ENCODE measurements at places on chromosomes 7 and 10.

GRCh38 chr7:105244594-105244993 lies 144.1 kb downstream of the SRPK2 start:
- DNase-seq, result no peak

GRCh38 chr7:129775695-129776361 lies 164.3 kb downstream of the NRF1 start:
- DNase-seq, result no peak

DNA sequence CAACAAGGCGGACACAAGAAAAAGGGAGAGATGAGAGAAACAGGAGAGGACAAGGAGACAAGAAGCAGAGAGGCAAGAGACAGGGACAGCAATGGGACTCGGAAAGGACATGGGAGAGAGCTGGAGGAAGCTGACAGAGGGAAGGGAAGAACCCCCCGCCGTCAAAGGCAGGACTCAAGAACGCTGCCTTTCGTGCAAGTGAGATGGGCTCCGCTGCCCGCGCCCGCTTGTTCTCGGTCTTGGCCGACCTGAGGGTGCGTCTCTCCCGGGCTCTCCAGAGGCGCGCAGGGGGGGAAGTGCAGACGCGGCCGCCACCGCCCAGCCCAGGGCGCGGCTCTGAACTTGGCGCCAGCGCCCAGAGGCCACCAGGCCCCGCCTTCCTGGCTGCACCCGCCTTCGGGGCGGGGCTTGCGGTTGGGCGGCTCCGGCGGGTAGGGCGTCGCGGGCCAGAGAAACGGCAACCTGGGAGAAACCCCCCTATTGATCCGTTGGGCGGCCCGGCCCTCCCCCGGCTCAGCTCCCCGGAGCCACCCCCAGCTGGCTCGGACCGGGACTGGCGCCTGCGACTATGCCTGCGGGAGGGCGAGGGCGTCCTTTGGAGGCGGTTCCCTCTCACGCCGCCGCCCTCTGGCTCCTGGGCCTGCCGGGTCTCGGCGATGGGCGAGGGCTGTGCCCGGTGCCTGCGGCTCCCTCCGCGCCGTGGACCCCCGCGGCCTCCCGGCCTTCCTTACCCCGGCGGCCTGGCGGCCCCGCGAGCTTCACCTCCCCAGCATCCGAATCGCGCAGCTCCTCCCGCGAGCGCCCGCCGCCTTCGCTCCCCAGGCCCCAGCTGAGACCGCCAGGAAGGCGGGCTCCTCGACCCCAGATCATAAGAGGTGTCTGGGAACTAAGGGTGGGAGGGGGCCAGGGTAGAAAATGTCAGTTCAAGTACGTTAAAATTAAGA lies 2.2 kb upstream of the ANTXRL start:
- peak; percentile 21 for DNase-seq

- no peak for DNase-seq
Observed at GRCh38 chr7:2203766-2204300, 28.9 kb downstream of the MAD1L1 start.

- DNase-seq, result no peak
Observed at GRCh38 chr10:85152496-85152895, 824.1 kb downstream of the CCSER2 start.

DNA sequence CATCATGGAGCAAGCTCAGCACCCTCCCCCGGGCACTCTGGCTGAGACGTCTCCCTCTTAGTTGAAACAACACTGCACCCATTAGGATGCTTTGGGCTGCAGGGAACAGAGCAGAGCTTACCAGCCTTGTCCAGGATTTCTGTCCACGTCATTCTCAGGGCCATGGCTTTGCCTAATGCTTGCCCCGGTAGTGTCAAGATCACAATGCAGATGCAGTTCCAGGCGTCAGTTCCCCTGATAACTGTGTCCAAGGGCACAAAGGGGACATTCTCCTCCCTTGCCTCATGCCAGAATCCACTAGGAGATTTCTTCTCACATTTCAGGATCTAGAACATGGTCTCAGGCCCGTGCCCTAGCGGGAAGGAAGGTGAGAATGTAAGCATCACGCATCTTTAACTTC lies 17.2 kb upstream of the GRB10 start:
- DNase-seq, result no peak

DNA sequence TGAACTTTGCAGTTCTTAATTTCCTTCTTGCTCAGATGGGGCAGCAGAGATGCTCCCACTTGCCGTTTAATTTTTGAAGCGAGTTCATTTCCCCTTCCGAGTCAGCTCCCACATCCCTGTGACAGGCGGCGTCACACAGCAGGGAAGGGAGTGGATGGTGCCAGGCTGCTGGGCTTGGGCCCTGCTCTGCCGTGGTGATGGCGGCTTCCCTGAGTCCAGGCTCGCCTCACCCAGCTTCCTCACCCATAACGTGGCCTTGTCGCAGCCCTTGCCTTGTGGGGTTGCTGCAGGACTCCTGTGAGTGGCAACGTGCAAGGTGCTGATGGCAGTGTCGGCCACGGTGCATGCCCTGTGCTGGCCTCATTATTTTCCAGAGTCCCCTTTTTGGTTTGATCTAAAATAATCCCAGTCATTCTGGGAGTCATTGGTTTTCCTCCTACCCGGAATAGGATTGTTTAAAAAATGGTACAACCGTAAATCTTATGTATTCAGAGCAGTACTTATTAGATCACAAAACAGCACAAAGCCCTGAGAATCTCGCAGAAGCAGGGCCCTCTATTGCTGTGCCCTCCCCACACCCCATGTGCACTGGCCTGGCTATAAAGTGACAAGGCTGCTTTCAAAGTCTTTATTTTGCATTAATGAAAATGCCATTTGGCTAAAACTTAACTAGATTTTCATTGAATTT lies 260.1 kb downstream of the WDR37 start:
- DNase-seq, result no peak

- DNase-seq, result no peak
Observed at GRCh38 chr7:14717816-14718215, 184.7 kb downstream of the DGKB start.

DNA sequence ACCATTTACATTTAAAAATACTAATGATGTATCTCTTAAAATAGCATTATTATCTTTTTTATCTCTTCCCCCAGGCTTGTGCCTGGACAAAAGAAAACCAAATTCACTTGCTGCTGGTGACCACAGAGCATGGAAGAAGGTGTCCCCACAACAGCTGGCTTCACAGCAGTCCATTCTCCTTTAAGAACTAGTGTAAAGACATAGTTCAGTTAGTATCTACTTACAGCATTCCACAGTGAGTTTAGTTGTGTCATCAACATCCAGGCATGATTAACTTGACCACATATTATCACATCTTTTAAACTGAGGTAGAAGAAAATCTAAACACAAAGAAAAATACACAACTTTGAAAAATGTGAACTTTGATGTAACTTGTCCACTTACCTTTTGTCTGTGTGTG lies 55.0 kb downstream of the LRRC17 start:
- DNase-seq, result no peak

GRCh38 chr10:1015688-1016087 lies 10.0 kb downstream of the IDI2 start:
- DNase-seq, result no peak

GRCh38 chr10:15122477-15123030 lies 25.4 kb downstream of the RPP38 start:
- no peak for DNase-seq

DNA sequence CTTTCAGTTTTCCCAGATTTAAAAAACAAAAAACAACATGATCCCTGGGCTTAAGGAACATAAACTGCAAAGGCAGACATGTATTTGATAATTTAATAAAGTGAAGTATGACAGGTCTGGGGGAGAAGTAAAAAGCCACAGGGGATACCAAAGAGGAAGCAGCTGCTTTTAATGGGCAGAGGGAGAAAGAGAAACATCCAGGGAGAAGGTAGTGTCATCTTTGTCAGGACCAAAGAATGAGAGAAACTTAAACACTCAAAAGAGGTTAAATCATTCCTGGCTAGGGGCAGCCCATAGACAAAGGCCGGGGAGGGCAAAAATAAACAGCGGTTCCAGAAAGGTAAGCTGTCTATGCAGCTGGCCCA lies 94.5 kb downstream of the GRB10 start:
- DNase-seq, result no peak

- no peak for DNase-seq
Observed at GRCh38 chr7:23279819-23280525, 19.2 kb upstream of the MALSU1 start.

- no peak for DNase-seq
Observed at GRCh38 chr7:101614098-101614938, 14.8 kb downstream of the MYL10 start.

DNA sequence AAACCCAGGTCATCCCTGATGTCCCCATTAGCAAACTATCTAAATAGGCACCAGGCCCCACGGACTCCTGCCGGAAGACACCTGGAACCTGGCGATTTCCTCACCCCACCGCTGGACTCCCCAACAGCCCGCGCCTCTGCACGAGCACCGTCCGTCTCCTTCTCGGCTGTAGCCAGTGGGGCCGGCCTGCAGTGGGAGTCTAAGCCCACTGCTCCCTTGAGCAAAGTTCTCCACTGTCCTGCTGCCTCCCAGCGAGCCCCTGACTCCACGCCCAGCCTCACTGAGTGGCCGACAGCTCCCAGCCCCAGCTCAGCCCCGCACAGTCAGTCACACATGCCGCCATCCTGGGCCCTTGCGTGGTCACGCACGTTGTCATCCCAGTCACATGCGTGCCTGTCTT lies 211.3 kb upstream of the PPP2R2D start:
- DNase-seq, result no peak

DNA sequence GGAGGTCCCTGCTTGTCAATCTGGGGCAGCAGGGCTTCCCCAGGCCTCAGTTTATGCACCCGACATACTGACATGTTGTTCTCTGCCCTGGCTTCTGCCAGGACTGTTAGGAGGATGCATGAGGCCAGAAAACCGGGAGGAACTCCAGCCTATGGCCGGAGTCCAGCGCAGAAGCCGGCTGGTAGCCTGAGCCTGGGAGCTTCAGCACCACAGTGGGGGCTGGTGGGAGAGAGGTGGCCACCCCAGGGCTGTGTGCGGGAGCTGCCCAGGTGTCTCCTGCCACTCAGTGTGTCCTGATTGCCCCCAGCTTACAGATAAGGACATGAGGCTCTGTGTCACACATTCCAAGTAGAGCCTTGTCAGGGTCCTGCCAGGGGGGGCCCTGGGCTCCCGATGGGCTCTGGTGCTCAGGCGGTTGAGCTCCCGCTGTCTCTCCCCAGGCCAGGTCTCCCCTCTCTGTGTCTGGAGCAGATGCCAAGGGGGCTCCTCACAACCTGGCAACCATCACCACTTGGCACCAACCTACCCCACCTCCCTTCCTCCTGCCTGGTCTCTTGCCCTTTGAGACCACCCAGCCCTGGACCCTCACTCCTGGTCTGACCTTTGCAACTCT lies 32.3 kb downstream of the PPIF start:
- no peak for DNase-seq

- DNase-seq, result no peak
Observed at GRCh38 chr10:131738396-131738735, 162.4 kb upstream of the PPP2R2D start.

- DNase-seq, result no peak
Observed at GRCh38 chr10:14528450-14528849, 197.7 kb upstream of the FRMD4A start.

DNA sequence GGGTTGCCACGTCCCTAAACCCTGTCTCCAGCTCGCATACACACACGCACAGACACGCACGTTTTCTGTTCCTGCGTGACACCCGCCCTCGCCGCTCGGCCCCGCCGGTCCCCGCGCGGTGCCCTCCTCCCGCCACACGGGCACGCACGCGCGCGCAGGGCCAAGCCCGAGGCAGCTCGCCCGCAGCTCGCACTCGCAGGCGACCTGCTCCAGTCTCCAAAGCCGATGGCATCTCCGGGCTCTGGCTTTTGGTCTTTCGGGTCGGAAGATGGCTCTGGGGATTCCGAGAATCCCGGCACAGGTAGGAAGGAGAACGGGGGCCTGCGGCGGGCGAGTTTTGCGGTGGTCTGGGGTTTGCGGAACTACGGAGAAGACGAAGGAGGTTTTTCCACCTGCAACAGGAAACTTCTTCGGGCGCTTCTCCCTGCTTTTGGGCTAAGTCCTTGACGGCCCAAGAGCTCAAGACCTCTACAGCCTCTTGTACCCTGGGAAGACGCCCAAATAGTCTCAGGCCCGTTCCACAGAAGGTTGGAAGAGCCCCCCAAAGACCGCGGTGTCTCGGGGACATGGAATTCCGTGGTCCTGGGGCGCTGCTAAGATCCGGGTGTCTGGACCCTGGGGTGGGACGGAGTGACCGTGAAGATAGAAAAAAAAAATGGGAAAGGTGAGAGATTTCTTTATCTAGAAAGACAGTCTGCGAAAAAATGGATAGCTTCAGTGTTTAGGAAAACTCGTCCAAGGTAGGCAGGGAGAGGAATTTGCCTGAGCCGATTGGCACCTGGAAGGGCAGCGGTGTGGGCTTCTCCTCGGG lies at the start of gene GAD2:
Gene GAD2 (plus strand): TSS at position 190 of the 811 bp plus-strand sequence. CDS start 36 bp downstream, at position 226.
- no peak for DNase-seq

- DNase-seq, result no peak
Observed at GRCh38 chr10:25615926-25616325, 318.1 kb upstream of the MYO3A start.

DNA sequence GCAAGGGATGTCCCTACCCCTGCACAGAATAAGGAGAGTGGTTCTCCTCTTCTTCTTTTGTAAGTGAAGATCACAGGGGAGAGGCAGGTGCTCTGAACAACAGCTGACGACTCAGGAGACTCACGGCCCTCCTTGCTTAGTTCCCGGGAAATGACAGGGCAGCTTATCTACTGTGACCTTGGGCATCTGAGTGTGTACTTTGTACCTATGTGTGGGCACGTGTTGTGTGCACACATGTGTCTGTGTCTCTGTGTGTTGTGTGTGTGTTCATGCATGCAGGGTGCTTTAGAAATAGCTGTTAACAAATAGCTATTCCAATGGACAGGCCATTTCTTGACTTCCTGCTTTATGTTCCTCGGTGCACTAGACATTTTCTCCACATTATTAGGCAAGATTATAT lies 80.5 kb upstream of the NPS start:
- DNase-seq, result no peak

- DNase-seq, result no peak
Observed at GRCh38 chr10:31157123-31158010, 125.7 kb upstream of the ZNF438 start.

DNA sequence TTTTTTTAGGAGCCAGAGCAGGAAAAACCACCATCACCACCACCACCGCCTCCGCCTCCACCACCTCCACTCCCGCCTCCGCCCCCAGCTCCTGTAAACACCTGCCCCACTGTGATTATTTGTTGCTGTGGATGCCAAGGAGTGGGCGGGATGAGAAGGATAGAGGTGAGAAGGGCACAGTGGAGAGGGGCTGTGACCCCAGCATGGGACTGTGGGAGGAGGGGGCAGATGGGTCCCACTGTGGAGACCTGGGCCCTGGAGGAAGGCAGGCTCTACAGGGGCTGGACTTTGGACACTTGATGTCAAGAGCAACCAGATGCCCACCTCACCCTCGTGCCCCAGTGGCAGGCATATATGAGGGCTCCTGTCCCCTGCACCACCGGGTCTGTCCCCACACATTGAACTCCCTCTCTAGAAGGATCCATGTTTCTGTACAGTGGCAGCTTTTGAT lies 24.7 kb downstream of the ANTXRL start:
- DNase-seq, result no peak

DNA sequence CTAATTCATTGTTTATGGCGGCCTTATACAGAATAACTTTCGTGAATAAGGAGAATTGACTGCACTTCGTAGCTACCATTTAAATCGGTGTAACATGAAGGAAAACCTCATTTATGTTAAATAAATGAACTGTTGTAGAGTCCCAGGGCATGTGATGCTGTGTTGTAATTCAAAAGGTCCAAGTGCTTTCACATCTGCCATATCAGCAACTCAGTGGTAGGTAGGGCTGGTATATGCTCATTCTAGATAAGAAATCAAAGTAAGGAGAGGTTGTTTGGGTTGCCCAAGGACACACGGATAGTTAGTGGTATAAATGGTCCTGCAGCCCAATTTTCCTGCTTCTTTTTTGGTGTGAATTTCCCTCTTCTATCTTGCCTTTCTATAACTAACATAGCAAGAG lies 15.8 kb downstream of the BBS9 start:
- no peak for DNase-seq

Data from esophagus squamous epithelium (tissue), 5 donors.